ENCODE measurements at places on chromosomes 7 and 10.

- no peak for DNase-seq
Measured at GRCh38 chr10:112966194-112966855, 16.3 kb downstream of the TCF7L2 start.

- no peak for DNase-seq
Measured at GRCh38 chr7:137354396-137354795, 10.9 kb upstream of the PTN start.

DNA sequence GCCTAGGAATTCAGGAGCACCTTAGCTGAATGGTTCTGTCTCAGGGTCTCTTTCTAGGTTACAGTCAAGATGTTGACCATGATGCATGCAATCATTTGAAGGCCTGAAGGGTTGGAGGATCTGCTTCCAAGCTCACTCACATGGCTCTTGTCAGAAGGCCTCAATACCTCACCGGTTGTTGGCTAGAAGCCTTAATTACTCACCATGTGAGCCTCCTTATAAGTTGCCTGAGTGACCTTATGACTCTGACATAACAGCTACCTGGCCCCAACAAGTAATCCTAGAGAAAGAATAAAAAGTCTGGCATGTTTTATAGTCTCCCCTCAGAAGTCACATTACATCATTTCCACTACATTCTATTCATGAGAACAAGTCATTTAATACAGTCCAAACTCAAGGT, 3.4 kb upstream of the C1GALT1 start:
- DNase-seq, result no peak

DNA sequence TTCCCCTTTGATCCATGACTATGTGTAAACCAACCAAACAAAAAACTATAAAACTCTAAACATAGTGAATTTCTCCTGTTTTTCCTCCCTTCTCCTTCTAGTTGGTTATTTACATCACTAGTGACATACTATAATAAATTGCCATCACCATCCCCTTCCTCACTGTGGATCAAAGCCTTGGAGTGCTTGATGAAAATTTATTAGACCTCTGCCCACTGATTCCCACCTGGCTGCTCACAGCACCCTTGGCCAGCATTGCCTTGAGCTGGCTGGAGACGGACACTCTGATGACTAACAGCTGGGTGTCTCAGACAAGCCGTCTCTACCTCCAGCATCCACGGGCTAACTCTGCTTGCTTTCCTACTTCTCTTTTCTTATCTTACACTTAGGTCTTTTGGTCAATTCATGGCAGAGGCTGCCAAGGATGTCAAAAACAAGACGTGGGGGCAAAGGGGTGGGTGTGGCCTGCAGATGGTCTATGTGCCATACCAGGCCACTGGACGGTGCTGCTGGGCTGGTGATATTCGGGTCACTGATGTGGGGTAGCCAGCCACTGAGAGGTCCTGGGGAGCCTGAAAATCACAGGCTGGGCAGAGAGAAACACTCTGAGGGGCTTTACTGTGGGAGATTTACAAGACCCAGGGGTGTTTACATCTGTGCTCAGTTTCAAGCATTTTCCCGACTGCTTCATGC, 207.8 kb downstream of the TAX1BP1 start:
- no peak for DNase-seq

DNA sequence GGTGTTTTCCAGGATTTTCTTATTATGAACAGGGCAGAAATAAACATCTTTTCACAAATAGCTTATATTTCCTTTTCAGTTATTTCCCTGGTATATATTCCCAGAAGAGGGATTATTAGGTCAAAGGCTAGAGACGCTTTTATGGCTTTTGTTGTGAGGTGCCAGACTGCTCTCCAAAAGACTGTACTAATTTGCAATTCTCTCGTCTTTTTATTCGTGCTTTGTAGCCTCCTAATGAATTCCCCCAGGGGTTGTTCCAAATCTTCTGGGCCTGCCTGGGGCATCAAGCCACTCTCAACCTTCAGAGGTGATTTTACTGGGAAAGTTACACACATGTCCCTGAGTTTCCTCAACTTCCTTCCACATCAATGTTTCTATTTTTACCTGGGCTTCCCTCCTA, 34.0 kb upstream of the R3HCC1L start:
- DNase-seq, result no peak

DNA sequence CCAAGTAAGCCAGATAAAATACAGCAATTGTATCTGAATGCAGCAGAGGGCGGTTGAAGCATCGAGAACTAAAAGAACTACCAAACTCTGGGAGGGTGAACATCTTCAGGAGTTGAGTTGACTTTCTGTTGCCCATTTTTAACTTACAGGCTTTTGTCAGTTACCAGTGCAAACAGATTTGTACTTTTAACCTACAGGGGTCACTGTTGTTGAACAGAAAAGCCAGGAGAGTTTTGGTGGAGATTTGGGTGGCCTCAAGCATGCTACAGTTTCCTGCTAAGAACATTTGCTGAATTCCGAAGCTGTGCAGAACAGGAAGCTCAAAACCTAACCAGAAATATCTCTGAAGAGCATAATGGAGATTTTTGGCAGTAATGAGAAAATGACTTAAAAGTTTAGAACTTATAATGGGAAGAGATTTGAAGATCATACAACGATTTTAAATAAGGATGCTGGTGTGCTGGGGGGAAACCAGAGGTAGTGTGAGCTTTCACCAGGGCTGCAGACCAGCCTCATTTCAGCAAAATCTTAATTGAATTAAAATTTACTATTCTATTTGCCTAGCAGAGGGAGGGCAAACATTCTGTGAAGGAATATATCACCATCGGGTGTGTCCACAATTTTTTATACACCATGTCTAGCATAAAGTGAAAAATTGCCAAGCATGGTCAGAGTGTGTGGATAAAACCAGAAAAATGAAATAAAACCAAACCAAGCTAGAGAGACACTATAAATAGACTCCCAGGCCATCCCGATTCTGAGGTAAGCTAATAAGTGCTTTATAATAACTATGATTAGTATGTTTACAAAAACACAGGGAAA, 208.6 kb upstream of the CCDC6 start:
- no peak for DNase-seq

DNA sequence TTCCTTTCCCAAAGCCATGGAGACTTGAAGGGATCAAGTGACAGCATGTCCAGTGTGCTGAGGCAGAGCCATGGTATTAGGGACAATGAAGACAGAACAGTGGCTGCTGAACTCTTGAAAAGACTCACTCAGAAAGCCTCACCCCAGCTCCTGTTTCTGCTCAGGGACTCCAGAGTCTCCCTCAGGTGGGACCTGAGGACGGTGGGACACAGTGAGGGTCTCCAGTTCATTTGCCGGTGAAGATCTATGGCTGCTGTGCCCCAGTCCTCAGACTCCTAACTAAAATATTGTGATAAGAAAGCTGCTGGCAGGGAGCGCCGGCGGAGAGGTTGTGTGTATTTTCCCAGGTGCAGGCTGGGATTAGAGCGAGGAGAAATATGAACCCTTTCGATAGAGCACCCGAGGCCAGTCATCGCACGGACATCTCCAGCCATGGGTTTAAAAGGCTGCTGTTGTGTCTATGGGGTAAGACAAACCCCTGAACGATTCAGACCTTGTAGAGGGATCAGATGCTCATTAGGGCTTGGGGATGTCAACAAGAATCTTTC, 57.2 kb downstream of the C7orf25 start:
- DNase-seq, result no peak

DNA sequence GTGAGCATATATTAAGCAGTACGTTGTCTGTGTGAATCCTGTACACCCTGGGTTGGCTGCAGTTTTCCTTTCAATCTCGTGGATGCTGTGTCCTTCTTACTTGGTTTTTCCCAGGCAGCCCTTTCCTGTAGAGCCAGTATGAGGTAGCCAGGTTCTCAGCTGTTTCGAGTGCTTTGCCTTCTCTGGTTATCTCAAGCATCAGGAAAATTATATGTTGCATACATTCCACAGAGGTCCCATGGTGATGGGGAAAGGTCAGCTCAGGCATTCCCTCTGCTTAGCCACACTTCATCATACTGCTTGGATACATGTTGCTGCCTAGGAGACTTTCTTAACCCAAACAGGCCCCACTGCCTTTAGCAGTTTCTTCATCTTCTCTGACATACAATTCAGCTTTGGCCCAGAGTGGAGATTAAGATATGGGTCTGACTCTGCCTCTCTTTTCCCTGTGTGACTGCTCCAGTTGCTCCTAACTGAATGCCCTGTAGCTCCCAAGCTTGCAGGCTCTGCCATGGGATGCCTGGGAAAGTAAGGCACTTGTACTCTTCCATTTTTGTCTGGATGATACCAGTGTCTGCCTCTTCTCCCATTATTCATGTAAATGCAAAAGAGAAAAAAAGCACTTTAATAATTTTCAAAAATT, 11.3 kb downstream of the GNAI1 start:
- peak; percentile 21 for DNase-seq

GRCh38 chr7:54839575-54840213, 80.7 kb upstream of the SEC61G start:
- no peak for DNase-seq

- DNase-seq, result no peak
Measured at GRCh38 chr10:42887734-42888503, 105.3 kb downstream of the BMS1 start.
